ENCODE measurements at places on chromosomes 2 and 18.

DNA sequence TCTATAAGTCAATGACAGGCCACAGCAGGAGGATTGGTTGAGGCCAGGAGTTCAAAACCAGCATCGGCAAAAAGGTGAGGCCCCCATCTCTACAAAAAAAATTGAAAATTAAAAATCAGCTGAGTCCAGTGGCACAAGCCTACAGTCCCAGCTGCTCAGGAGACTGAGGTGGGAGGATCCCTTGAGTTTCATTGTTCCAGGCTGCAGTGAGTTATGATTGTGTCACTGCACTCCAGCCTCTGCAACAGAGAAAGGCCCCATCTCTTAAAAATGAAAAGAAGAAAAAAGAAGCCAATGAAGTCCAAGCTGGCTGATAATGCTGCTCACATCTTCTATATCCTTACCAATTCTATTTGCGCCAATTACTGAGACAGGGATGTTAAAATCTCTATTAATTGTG lies 39.1 kb downstream of the MRPS5 start:
- DNase-seq, result no peak

GRCh38 chr18:29962579-29962978 lies 1080.0 kb downstream of the DSC3 start:
- no peak for DNase-seq

DNA sequence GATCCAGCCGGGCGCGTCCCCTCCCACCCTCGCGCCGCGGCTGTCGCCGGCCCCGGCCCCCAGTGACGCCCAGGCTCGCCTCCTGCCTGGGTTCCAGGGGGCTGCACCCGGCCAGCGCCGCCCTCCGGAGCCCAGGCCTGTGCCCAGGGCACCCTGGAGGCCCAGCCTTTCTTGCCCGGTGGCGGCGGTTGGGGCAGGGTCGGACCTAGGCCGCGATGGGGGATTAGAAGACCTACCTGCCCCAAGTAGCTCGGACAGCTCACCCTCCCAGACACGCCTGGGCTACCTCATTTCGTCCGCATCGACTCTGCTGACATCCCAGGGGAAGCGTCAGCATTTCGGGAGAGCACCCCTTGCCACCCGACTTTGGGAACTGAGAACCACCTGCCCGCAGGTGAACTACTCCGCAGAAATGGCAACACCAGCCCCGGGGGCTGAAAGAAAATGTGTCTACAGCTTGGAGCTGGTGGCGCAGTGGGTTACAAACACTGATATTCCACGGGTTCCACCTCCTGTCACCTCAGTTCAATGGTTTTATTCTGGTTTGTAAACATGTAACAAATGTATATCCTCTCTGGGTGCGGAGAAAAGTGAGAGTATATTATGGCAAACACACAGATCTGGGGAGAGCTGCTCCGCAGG lies 834 bp upstream of the ARL4C start:
- no peak for DNase-seq

DNA sequence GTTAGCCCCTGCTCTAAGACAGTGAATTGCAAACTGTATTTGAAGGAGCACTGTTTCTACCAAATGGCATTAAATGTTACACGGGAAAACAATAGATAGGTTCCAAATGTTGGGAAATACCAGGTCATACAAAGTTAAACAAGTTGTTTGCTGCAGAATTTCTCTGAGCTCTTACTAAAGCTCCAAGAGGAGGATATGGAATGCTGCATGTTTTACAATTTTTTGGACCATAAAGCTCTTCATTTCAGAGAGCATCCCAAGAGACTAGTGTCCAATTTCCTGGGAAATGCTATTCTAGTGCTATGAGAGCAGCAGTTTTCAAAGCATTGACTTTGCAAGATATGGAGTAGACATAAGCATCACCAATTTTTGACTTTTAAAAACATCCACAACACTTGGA lies 155.6 kb upstream of the CCDC68 start:
- DNase-seq, result no peak

DNA sequence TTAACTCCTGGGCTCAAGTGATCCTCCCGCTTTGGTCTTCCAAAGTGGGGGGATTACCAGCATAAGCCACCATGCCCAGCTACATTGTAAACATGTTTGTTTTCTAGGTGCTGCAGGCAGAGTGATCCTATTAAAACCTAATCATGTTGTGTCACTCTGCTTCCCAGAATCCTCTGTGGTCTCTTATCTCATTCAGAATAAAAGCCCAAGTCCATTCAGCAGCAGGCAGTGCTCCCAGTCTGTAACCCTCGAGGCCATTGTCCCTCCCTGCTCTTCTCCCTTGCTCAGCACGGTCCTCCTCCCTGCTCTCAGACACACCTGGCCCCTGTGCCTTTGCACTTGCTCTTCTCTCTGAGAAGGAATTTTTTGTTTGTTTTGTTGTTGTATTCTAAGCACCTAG lies 11.1 kb upstream of the CABYR start:
- DNase-seq, result no peak

DNA sequence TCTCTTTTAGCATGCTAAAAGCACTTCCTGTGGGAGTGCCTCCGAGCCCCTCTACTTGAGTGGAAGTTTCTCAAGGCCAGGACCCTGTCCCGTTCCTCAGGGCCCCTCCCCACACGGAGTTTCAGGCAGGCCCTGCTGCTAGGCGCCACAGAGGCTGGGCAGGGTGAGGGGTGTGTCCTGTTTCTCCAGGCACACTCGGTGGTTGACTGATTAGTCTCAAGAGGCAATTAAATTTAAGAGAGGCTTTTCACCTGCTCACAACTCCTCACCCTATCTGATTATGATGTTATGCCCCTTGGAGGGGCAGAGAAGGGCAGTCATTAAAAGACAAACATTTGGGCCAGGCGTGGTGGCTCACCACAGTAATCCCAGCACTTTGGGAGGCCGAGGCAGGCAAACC lies 160.8 kb upstream of the HAAO start:
- no peak for DNase-seq

- DNase-seq, result no peak
Observed at GRCh38 chr2:119224391-119225104, 914 bp downstream of the STEAP3 start.

DNA sequence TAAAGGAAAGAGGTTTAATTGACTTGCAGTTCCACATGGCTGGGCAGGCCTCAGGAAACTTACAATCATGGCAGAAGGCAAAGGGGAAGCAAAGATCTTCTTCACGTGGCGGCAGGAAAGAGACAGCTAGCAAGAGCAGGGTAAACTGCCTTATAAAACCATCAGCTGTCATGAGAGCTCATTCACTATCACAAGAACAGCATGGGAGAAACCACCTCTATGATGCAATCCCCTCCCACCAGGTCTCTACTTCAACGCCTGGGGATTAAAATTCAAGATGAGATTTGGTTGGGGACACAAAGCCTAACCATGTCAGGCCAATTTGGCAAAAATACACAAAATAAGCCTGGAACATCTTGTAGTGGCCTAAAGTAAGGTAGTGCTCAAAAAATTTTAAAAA lies 152.6 kb downstream of the COL6A3 start:
- no peak for DNase-seq

- no peak for DNase-seq
Observed at GRCh38 chr18:80252136-80252535, 4.8 kb upstream of the PARD6G start.

- no peak for DNase-seq
Observed at GRCh38 chr18:47571957-47572356, 320.5 kb upstream of the SKOR2 start.

DNA sequence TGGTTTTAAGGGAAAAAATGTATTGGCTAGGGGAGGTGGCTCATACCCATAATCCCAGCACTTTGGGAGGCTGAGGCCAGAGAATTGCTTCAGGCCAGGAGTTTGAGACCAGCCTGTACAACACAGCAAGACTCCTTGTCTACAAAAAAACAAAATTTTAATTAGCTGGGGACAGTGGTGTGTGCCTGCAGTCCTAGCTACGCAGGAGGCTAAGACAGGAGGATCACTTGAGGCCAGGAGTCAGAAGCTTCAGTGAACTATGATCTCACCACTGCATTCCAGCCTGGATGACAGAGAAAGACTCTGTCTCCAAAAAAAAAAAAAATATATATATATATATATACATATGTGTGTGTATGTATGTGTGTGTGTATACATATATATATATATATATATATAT lies 18.5 kb downstream of the CCDC88A start:
- DNase-seq, result no peak

DNA sequence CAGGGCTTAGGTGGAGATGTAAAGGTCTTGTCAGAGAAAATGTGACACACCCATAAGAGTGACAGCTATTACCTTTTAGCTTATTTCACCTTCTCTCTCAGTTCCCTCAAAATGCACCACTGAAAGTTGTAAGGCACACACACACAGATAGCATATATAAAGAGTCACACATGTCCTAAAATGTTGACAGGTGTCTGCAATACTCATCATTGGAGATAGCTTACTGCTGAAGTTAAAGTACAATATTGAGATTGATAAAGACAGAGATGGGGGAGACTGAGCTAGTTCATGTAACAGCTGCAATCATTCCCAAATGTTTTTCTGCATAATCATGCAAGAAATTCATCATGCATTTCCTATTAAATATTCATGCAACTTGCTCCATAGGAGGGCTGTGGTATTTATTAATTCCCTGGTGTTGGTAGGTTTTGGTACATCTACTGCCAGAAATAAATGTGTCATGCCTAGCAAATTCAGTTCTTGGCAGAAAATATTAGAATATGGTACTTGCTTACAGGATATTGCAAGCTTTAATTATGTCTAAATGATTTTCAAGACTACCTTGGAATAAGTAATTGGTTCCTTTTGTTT lies 118.8 kb upstream of the RBMS1 start:
- no peak for DNase-seq

- no peak for DNase-seq
Observed at GRCh38 chr18:37568671-37569070, 3.1 kb upstream of the CELF4 start.

GRCh38 chr2:75087736-75088135 lies 111.6 kb downstream of the TACR1 start:
- no peak for DNase-seq

DNA sequence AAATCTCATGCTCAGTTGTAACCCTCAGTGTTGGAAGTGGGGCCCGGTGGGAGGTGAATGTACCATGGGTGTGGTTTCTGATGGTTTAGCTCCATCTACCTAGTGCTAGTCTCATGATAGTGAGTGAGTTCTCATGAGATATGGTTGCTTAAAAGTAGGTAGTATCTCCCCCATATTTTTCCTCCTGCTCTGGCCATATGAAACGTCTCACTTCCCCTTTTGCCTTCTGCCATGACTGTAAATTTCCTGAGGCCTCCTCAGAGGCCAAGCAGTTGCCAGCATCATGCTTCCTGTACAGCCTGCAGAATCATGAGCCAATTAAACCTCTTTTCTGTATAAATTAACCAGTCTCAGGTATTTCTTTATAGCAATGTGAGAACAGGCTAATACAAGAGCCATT lies 62.8 kb upstream of the RNF152 start:
- no peak for DNase-seq

DNA sequence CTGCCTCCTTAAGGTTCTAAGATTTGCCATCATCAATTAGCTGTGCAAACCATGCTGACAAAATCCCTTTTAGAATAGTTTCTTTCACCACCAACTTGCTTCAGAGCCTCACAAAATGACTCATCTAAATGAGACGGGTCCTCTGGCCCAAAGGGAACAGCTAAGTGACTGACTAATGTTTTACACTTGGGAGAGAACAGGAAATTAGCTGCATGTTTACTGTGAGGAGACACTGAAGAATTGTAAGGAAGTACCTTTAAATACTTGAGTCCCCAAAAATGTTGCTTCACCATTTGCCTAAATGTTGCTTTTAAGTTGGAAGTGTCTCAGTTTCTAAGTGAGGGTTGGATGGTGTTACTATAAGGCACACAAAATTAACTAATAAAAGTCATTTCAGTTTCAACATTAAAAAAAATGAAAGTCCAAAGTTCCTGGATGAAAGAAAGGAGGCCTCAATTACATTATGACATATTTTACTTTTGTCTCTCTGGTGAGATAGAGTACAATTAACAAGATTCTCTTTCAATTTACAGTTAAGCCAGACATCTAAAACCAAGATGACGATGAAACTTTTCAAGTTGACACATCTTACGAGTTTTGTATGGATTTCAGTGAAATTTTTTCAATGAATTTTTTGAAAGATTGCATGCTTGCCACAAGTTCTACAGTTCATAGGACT lies 229.1 kb upstream of the FN1 start:
- peak; percentile 14 for DNase-seq

- DNase-seq, result no peak
Observed at GRCh38 chr18:79851489-79851888, 53.8 kb downstream of the KCNG2 start.

- DNase-seq, result peak; percentile 43
Observed at GRCh38 chr2:227460070-227460485, 11.9 kb upstream of the AGFG1 start.

GRCh38 chr18:36334798-36335197 lies 37.3 kb downstream of the FHOD3 start:
- DNase-seq, result no peak

GRCh38 chr2:109195193-109196045 lies 66.4 kb downstream of the SH3RF3 start:
- no peak for DNase-seq

DNA sequence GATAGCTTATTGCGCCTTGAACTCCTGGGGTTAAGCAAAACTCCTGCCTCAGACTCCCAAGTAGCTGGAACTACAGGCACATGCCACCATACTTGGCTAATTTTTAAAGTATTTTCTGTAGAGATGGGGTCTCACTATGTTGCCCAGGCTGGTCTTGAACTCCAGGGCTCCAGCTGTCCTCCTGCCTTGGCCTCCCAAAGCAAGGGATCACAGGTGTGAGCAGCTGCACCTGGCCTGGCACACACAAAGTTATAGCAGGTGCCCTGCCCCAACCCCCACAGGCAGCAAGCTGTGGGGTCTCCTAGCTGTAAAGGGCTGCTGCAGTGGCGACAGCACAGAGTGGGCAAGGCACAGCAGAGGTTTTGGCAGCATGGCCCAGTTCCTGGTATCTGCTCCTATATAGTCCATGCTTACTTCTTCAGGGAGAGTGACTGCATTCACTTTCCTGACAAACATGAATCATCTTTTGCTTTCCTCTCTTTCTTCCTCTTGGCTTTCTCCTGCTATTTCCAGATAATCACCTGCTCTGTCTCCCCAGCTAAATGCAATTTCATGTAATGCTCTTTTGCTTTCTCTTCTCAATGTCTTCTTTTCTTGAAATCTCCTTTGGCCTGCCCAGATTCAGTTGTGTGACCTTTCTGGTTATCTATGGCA lies 27.3 kb upstream of the METAP1D start:
- no peak for DNase-seq

- DNase-seq, result no peak
Observed at GRCh38 chr2:85394976-85395375, 15.2 kb downstream of the CAPG start.

- DNase-seq, result no peak
Observed at GRCh38 chr2:223954401-223954800, 2.9 kb upstream of the MRPL44 start.

GRCh38 chr18:59477849-59478248 lies 118.8 kb upstream of the LMAN1 start:
- DNase-seq, result no peak
